ENCODE measurements at places on chromosomes 3 and 15.

DNA sequence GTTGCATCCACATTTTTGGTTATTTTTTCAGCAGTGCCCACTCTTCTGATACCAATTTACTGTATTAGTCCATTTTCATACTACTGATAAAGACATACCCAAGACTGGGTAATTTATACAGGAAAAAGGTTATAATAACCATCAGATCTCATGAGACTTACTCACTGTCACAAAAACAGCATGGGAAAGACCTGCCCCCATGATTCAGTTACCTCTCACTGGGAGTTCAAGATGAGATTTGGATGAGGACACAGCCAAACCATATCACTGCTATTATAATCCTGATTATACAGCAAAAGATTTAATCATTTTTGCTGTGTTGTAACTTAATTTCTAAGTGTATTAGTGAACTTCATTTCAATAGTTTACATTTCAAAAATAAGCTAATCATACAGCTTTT is 6.6 kb downstream of the ZBED2 start:
- DNase-seq = no peak

GRCh38 chr15:79874242-79874641 is 22.6 kb downstream of the MTHFS start:
- DNase-seq = no peak

- DNase-seq = no peak
These were observed 57.2 kb downstream of the RAB11A start for GRCh38 chr15:65926459-65926858.

DNA sequence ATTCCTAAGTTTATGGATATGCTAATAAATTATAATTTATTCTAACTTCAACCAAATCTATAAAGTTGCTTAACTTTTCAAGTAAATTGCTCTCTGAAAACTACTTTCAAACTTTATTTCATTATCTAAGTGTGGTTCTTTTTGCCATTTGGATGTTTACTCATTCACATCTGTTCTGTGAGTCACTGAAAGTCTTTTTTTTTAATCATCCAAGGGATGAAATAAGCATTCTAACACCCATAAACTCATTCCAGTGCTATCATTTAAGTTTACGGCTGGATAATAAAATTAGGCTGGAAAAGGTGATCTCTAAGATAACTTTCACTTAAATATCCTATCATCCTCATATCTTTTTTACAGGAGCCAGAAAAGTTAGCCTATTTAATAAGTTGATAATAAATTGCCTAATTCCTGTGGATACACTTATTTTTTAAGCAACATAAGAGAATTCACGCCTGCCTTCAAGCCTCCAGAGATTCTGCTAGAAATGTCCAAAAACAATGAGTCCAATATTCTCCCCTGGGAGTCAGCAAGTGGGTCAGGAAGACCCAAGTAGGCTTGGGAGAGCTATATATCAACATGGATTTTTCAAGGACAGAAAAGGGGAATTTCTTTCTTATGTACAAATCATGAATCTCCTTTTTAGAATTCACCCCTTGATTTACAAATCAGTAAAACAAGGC is 25.8 kb downstream of the SCG3 start:
- DNase-seq = no peak

- DNase-seq = no peak
These were observed 521.1 kb downstream of the PLOD2 start for GRCh38 chr3:145639875-145640274.

All from fibroblast of skin of left quadriceps (primary cell).